ENCODE measurements at places on chromosomes 2 and 18. TPM values are rescaled to one million over a fixed set of nuclear protein-coding genes. Genes with fewer than 3 reads are reported as not detected.

- no peak overlapping the region for H3K4me3 ChIP-seq
- H3K36me3 ChIP-seq = no peaks in the 10 kb centered on the region
- no peak overlapping the region for H3K27ac ChIP-seq
- no peaks in the 10 kb centered on the region for H3K27me3 ChIP-seq
Measured at GRCh38 chr2:205270689-205271088, 411.6 kb upstream of the NRP2 start.

DNA sequence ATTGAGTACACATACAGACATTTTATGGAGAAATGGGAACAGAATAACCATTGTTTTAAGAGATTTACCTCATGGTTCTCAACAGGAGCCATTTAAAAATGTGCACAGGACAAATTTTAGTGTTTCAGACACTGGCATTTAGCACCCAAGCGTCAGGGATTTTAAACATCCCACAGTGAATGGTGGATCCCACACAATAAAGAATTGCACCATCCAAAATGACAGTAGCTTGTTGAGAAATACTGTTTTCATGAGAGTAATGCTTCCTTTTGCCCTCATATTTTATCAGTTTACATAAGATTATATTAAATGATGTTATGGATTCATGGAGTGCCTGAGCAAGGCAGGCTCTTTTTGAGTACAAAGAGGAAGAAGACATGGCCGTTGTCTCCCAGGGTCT, 54.0 kb downstream of the MFSD6 start:
- H3K4me1 ChIP-seq = peaks cover 65% of the 10 kb centered on the region
- no peaks in the 10 kb centered on the region for H3K27me3 ChIP-seq
- no peaks in the 10 kb centered on the region for H3K36me3 ChIP-seq
- H3K27ac ChIP-seq = peak overlapping the region; percentile 45

The HOXD12 gene
- total RNA-seq = 1.0 TPM

- no peak for DNase-seq
- peaks cover 72% of the 10 kb centered on the region for H3K4me1 ChIP-seq
- no peaks in the 10 kb centered on the region for H3K27me3 ChIP-seq
Measured at GRCh38 chr2:172097557-172098131, 5.1 kb downstream of the DLX2 start.

- H3K27ac ChIP-seq = no peak overlapping the region
- peak; percentile 95 for DNase-seq
- no peaks in the 10 kb centered on the region for H3K27me3 ChIP-seq
- H3K4me3 ChIP-seq = no peak overlapping the region
- H3K36me3 ChIP-seq = no peaks in the 10 kb centered on the region
Measured at GRCh38 chr2:64488050-64488974, 34.4 kb downstream of the LGALSL start.

DNA sequence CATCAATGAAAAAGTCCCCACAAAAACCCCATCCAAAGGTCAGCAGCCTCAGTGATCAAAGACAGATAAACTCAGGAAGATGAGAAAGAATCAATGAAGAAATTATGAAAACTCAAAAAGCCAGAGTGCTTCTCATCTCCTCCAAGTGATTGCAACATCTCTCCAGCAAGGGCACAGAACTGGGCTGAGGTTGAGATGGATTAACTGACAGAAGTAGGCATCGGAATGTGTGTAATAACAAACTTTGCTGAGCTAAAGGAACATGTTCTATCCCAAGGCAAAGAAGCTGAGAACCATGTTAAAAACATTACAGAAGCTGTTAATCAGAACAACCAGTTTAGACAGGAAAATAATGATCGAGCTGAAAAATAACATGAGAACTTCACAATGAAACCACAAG, 442.8 kb upstream of the SYT4 start:
- DNase-seq = no peak
- H3K27ac ChIP-seq = no peak overlapping the region
- no peaks in the 10 kb centered on the region for H3K4me1 ChIP-seq
- no peaks in the 10 kb centered on the region for H3K27me3 ChIP-seq

GRCh38 chr2:187962538-187962937, 329.1 kb upstream of the GULP1 start:
- no peaks in the 10 kb centered on the region for H3K36me3 ChIP-seq
- no peaks in the 10 kb centered on the region for H3K4me1 ChIP-seq
- H3K27me3 ChIP-seq = no peaks in the 10 kb centered on the region
- no peak overlapping the region for H3K27ac ChIP-seq
- no peak overlapping the region for H3K4me3 ChIP-seq

The SALL3 gene
- not detected for total RNA-seq

The GCG gene
- not detected for total RNA-seq

GRCh38 chr2:227097495-227098161, 66.4 kb downstream of the COL4A4 start:
- no peaks in the 10 kb centered on the region for H3K36me3 ChIP-seq
- no peak overlapping the region for H3K4me3 ChIP-seq
- H3K4me1 ChIP-seq = no peaks in the 10 kb centered on the region
- H3K27me3 ChIP-seq = no peaks in the 10 kb centered on the region
- H3K27ac ChIP-seq = no peak overlapping the region

DNA sequence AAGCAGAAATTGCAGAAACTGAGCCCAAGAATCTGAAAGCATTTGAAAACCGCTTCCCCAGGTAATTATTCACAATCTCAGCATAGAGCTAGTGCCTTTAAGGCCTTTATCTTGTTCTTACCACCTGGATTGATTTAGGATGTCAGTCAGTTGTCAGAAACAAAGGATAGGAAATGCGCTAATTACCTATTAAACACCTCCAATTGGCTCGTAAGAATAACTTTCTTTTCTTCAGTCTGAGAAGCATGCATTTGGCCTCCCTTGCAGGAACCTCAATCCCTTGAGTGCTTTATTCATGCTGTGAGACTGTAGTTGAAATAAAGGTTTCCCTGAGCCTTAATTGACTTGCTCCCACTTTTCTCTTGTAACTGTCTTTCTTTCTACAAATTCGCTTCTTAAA, 400.3 kb upstream of the LRATD1 start:
- DNase-seq = no peak
- no peaks in the 10 kb centered on the region for H3K27me3 ChIP-seq
- H3K27ac ChIP-seq = no peak overlapping the region
- no peaks in the 10 kb centered on the region for H3K4me1 ChIP-seq
- no peaks in the 10 kb centered on the region for H3K36me3 ChIP-seq
- H3K4me3 ChIP-seq = no peak overlapping the region

- no peaks in the 10 kb centered on the region for H3K27me3 ChIP-seq
- H3K4me1 ChIP-seq = peaks cover 26% of the 10 kb centered on the region
- no peak overlapping the region for H3K27ac ChIP-seq
- H3K36me3 ChIP-seq = no peaks in the 10 kb centered on the region
Measured at GRCh38 chr2:69798290-69798908, 31.1 kb upstream of the GMCL1 start.

The MRPL53 gene
- total RNA-seq = 91.4 TPM

The ITGA4 gene
- 176 TPM for total RNA-seq

DNA sequence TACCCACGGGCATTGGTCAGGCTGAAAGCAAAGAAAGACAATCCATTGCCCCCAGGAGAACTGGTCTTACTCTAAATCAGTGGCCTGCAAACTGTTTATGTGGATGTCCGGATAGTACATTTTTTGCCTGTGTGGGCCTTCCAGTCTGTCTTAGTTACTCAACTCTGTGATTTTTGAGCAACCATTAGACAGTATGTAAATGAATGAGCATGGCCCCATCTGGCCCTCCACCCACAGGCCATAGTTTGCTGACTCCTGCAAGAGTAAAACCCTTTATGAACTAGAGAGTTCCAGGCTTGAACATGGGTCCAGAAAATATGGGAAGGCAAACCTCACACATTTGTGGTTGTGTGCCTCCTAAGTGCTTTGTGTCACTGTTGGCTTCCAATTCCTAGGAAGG, 55.7 kb upstream of the CYP1B1 start:
- no peak overlapping the region for H3K4me3 ChIP-seq
- DNase-seq = no peak
- no peaks in the 10 kb centered on the region for H3K27me3 ChIP-seq
- peaks cover 15% of the 10 kb centered on the region for H3K4me1 ChIP-seq

The CD226 gene
- total RNA-seq = 6.4 TPM

- H3K36me3 ChIP-seq = peaks cover 22% of the 10 kb centered on the region
- DNase-seq = no peak
- no peaks in the 10 kb centered on the region for H3K27me3 ChIP-seq
- H3K4me1 ChIP-seq = peaks cover 14% of the 10 kb centered on the region
- H3K4me3 ChIP-seq = no peak overlapping the region
- no peak overlapping the region for H3K27ac ChIP-seq
Measured at GRCh38 chr2:58228299-58228698, 12.8 kb downstream of the FANCL start.

DNA sequence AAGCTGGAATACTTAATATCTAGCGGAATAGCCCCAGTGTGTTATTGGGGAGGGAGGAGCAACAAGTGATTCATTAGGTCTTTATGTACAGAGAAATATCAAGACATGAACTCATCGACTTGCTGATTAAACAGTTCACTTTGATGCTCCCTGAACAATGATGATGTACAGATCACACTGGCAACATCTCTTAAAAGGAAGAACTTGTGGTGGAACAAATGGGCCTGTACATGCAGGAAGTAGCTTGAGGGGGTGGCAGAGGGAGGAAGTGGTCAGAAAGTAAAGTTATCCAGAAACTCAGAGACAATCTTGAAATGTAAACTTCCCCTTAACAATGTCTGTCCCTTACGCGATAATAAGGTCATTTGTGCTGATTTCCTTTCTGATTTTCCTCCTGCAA, 90.5 kb downstream of the NXPH2 start:
- H3K36me3 ChIP-seq = no peaks in the 10 kb centered on the region
- no peak overlapping the region for H3K27ac ChIP-seq
- no peaks in the 10 kb centered on the region for H3K4me1 ChIP-seq
- DNase-seq = no peak
- no peaks in the 10 kb centered on the region for H3K27me3 ChIP-seq

- H3K4me3 ChIP-seq = no peak overlapping the region
- DNase-seq = no peak
- H3K36me3 ChIP-seq = no peaks in the 10 kb centered on the region
- H3K4me1 ChIP-seq = peaks cover 7% of the 10 kb centered on the region
- H3K27ac ChIP-seq = no peak overlapping the region
Measured at GRCh38 chr2:110731064-110731463, 1.3 kb upstream of the ACOXL start.

GRCh38 chr2:23118313-23118712, 266.7 kb upstream of the KLHL29 start:
- H3K27ac ChIP-seq = no peak overlapping the region
- H3K4me1 ChIP-seq = no peaks in the 10 kb centered on the region
- no peak overlapping the region for H3K4me3 ChIP-seq
- no peaks in the 10 kb centered on the region for H3K36me3 ChIP-seq
- no peaks in the 10 kb centered on the region for H3K27me3 ChIP-seq

The DSG4 gene
- total RNA-seq = 8.3 TPM

The REEP1 gene
- total RNA-seq = 0.22 TPM

DNA sequence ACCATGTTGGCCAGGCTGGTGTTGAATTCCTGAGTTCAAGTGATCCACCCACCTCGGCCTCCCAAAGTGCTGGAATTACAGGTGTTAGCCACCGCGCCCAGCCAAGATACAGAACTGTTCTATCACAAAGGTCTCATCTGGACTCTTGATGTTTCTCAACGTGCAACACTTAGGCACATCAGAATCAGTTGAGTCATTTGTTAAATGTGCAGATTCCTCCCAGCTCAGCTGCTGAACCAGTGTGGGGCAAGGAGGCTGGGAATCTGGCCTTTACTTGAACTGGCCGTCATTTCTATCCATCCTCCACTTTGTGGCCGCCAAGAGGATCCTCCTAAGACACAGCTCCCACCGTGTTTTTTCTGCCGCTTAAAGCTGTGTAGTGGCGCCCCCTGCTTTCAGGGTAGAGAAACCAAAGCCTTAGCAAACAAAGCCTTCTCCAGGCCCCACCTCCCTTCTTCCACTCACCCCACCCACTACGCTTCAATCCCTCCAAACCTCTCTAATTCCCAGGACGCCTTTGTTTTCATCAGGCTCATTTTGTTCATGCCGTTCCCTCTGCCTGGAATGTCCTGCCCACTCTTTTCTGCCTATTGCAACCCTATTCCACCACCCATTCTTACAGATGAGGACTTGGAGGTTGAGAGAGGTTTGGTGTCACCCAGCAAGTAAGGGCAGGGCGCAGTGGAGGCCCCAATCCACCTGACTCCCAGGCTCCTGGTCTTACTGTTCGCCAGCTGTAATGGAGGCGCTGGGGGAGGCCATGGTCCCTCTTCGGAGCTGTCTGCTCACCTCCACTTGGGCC, 776 bp upstream of the SPEG start:
- H3K36me3 ChIP-seq = no peaks in the 10 kb centered on the region
- peak; percentile 83 for DNase-seq
- peaks cover 6% of the 10 kb centered on the region for H3K4me1 ChIP-seq

The AP1S3 gene
- total RNA-seq = 2.3 TPM

DNA sequence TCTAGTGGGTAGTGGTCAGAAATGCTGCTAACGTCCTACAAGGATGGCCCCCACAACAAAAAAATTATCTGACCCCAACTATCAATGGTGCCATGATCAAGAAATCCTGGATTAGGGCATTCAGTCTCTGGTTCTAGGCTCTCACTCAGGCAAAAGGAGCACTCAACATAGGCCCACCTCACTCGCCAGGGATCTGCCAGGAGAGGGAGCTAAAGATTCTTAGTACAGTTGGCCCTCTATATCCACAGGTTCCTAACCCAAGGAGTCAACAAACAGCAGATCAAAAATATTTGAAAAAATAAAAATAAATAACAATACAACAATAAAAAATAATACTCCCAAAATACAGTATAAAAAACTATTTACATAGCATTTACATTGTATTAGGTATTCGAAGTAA, 10.0 kb downstream of the SLC4A5 start:
- H3K27me3 ChIP-seq = no peaks in the 10 kb centered on the region
- peak; percentile 82 for DNase-seq
- H3K36me3 ChIP-seq = no peaks in the 10 kb centered on the region

DNA sequence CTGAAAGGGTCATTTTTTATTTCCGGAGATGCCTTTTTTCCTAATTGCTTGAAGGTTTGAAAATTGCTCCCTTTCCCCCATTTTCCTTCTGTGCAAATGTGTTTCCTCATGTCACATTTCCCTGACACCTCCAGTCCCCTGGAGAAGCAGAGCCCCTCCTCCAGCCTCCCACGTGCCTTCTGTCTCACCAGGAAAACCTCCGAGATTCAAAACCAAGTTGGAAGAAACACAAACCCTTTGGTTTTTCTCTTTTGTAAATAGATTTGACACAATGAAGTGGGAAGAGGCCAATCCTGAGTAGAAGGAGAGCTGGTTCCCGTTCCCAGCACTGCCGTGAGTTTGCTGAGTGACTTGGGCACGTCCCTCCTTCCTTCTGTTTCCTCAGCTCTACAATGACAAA, 125.4 kb upstream of the MYCN start:
- no peaks in the 10 kb centered on the region for H3K4me1 ChIP-seq
- no peak overlapping the region for H3K27ac ChIP-seq
- no peaks in the 10 kb centered on the region for H3K27me3 ChIP-seq
- DNase-seq = no peak

The TCF7L1 gene
- not detected for total RNA-seq

GRCh38 chr2:232322560-232323327, 55.8 kb upstream of the ALPP start:
- H3K27me3 ChIP-seq = no peaks in the 10 kb centered on the region
- no peak overlapping the region for H3K27ac ChIP-seq
- H3K36me3 ChIP-seq = no peaks in the 10 kb centered on the region
- H3K4me3 ChIP-seq = no peak overlapping the region

The ST8SIA5 gene
- 0.25 TPM for total RNA-seq

The WDR35 gene
- total RNA-seq = 15.9 TPM

The BARD1 gene
- 78.0 TPM for total RNA-seq

GRCh38 chr2:83565626-83566025, 893.5 kb downstream of the SUCLG1 start:
- H3K27ac ChIP-seq = no peak overlapping the region
- H3K27me3 ChIP-seq = no peaks in the 10 kb centered on the region
- H3K36me3 ChIP-seq = no peaks in the 10 kb centered on the region
- no peak overlapping the region for H3K4me3 ChIP-seq

The RAB11FIP5 gene
- not detected for total RNA-seq

GRCh38 chr2:136376211-136376610, 258.3 kb upstream of the CXCR4 start:
- H3K36me3 ChIP-seq = no peaks in the 10 kb centered on the region
- H3K4me3 ChIP-seq = no peak overlapping the region
- no peak for DNase-seq
- H3K4me1 ChIP-seq = no peaks in the 10 kb centered on the region
